Retina (tissue), 1 donor: ENCODE measurements at places on chromosomes 1 and 21.

GRCh38 chr1:111183308-111184069 lies 17.0 kb downstream of the DENND2D start:
- no peak for DNase-seq

- DNase-seq, result no peak
Observed at GRCh38 chr1:21157054-21157453, 19.6 kb downstream of the EIF4G3 start.

- DNase-seq, result no peak
Observed at GRCh38 chr1:194816859-194817258, 1630.4 kb upstream of the B3GALT2 start.

- DNase-seq, result no peak
Observed at GRCh38 chr1:159121526-159121925, 45.0 kb upstream of the AIM2 start.

DNA sequence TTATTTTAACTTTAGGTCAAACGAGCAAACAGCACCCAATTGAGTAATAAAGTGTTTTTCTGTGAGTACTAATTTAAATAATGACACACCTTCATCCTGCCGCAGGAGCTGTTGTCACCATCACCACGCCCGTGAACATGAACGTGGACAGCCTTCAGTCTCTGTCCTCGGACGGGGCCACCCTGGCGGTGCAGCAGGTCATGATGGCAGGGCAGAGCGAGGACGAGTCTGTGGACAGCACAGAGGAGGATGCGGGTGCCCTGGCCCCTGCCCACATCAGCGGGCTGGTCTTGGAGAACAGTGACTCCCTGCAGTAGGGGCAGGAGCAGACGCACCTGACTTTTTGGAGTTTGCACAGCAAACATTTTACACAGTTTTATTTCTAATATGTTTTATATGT lies 45.9 kb downstream of the CBS start:
- no peak for DNase-seq

DNA sequence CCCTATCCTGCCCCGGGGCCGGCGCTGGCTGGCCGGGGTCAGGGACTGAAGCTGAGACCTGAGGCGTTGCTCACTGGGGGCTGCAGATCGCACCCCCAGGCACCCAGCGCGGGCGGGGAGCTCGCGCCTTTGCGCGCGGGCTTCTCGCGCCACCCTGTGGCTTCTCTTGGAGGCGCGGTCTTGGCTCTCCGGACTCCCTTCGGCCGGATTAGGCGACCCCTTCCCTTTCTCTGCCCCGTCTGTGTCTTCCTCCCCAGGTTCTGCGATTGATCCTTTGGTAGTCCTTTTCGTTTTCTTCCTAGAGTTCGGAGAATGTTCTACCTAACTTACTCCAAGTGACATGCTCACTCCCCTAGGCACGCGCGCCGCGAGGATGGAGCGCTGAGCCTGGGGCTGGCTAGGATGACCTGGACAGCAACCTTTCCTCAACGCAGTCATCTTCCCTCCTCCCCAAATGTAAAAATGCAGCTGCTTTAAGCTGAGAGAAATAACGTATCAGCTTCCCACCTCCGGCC lies 495 bp upstream of the NTRK1 start:
- peak; percentile 91 for DNase-seq

DNA sequence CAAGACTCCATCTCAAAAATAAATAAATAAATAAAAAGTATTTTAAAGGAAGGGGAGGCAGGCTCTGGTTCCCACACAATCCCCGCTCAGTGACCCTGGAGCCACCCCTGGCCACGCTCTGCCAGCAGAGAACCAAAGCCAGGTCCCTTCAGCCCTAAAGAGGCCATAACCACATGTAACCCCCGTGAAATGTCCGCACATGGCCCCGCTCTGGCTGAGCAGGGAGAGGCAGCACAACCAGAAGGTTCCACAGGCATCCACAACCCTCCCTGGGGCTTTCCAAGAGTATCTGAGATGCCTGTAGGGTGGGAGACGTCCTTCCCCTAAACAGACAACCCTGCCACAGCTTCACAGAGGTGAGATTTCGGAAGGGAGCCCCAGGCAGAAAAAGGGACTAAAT lies 1.4 kb upstream of the ARF1 start:
- no peak for DNase-seq

DNA sequence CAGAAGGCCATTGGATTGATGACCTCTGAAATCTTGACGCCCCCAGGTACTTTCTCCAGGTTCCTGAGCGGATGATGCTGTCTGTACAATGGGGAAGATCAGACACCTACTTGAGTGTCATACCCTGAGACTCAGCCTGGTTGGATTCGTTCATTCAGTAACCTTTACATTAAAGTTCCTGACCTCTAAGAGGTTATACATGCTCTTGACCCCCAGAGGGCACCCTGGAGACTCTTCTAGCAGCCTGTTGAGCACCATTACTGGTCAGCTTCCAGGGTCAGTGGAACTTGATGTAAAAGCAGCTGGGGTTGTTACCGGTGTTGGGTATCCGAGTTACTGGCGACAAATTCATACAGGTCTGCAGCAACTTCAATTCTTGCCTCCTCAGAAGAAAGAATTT lies 114.3 kb upstream of the ZNF678 start:
- no peak for DNase-seq

GRCh38 chr1:95309031-95309471 lies 75.0 kb downstream of the RWDD3 start:
- DNase-seq, result peak; percentile 61

- no peak for DNase-seq
Observed at GRCh38 chr1:192846950-192847349, 38.1 kb downstream of the RGS2 start.

DNA sequence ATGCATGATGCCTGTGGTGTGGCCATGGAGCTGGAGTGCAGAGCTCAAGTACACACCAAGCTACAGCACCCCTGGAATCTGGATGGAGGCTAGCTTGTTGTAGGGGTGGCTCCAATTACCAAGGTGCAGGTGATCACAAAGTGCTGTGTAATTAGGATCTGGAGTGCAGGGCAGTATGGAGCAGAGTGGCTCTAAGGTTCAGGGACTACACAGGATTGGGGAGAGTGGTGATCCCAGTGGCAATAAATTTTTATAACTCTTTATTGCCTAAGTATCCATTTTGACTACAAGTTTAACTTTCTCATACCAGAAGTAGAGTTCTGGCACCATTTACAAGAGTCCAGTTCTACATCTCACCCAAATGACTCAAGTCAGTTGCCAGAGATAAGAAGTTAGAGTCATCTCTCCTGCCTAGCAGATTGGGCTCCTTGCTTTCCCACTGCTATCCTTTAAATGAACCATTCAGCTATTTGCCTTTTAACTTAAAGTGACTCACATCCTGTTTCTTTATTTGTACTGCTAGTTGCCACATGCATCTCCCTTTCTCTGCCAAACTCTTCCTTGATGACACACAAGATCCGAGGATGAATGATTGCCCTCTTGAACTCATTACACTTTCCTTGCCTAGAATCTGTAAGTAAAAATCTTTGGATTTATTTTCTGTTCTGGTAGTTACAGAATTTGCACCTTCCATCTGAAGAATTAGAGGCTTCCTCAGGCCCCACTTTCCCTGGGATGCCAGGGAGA lies 427.2 kb downstream of the KCNT2 start:
- no peak for DNase-seq

DNA sequence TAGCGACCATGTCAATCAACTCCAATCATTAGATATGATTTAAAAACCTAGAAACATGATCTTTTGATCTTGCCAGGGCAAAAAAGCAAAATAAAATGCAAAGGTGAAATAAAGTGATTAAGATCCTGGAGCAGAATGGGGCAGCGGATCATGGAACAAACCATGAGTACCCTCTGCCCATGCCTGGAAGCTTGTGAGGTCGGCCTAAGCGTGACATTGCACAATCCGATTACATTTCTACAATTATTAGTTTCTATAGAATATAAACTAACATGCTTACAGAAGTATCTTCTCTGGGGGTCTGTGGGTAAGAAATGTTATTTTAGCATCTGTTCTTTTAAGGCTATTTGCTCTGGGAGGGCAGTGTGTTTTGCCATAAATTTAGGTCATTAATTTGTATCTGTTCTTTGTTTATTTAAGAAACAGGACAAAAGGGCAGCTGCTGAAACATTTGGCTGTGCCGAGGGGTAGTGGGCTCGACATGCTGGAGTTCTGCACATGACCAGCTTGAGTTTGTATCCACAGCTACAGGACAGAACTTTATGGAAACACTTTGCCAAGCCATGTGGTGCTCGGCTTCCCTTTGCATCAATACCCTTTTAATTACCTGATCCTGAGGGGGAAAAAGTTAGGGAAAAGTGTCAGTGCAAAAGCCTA lies 55.9 kb downstream of the ZBTB18 start:
- peak; percentile 45 for DNase-seq

GRCh38 chr1:59752556-59753414 lies 62.0 kb upstream of the HOOK1 start:
- DNase-seq, result peak; percentile 19

- no peak for DNase-seq
Observed at GRCh38 chr1:162670928-162671663, 38.8 kb downstream of the DDR2 start.

DNA sequence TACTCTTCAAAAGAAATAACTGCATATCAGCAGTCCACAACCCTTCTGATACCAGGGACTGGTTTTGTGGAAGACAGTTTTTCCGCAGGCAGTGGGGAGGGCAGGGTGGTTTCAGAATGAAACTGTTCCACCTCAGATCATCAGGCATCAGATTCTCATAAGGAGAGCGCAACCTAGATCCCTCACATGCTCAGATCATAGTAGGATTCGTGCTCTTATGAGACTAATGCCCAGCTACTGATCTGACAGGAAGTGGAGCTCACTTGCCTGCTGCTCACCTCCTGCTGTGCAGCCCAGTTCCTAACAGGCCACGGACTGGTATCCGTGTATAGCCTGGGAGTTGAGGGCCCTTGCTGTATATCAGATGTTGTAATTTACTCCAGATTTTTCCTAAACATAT lies 11.5 kb downstream of the RO60 start:
- peak; percentile 9 for DNase-seq

- no peak for DNase-seq
Observed at GRCh38 chr1:30104551-30104950, 618.8 kb downstream of the MATN1 start.

DNA sequence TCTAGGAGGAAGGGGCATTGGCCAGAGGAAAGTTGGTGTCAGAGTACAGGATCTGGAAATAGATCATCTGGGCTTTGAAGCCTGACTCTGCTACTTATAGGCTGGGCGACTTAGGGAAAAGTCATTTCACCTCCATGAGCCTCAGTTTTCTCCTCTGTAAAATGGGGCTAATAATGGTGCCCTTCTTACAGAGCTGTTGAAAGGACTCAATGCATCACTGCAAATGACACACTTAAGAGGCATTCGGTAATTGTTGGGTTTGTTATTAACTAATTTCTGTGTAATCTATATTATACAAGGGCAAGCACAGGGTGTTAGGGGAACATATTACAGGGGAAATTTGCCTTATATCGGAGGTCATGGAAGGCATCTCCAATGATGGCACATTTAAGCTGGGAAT lies 96.1 kb downstream of the KAZN start:
- no peak for DNase-seq

GRCh38 chr1:208686592-208686991 lies 442.4 kb upstream of the PLXNA2 start:
- DNase-seq, result no peak

DNA sequence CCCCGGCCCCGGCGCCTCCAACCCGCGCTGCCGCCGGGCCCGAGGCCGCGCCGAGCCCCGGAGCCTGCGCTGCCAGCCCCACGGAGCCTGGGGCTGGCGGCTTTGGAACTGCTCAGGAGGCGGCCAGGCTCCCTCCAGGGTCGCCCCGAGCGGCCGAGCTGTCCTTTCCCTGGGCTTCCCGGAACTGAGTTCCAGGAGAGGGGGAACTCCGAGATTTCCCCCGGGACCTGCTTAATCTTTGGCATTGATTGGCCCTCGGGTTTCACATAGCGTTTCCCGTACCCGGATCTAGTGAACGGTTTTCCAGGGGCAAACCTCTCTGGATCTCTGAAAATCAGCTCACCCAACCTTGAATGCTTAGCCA lies 504 bp downstream of the H6PD start:
- peak; percentile 64 for DNase-seq

DNA sequence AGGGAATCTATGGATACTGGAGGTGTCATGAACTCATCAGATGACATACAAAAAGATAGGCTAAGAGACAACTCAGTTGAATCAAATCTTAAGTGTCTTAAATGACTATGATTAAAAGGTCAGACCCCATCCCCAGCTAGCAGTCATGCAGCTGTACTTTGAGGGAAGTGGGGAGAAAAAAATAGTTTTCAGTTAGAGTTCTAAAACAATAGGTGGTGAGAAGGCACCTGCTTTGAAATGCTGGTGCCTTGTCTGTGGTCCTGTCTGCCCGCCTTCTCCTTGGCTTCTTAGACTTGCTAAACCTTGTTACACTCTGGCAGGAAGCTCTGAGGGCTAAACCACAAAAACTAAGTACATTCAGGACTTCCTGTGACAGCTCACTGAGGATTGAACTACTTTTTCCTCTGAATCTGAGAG lies 15.3 kb downstream of the CD2 start:
- no peak for DNase-seq

DNA sequence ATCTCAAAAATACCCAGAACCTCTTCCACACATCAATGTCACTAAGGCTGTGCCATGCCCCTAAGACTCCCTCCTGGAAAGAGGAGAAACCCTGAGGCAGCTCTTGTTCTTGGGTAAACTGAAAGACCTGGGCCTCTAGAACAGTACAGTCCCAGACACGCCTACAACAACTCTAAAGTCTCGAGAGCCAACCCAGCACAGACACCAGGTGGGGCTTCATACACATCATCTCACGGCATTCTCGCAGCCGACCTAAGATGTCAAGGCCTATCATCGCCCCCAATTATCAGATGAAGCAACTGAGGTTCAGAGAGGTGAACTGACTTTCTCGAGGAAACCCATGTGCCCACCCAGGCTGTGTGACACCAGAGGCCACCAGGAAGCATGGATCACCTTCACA lies 70.6 kb downstream of the MRPL37 start:
- DNase-seq, result no peak

DNA sequence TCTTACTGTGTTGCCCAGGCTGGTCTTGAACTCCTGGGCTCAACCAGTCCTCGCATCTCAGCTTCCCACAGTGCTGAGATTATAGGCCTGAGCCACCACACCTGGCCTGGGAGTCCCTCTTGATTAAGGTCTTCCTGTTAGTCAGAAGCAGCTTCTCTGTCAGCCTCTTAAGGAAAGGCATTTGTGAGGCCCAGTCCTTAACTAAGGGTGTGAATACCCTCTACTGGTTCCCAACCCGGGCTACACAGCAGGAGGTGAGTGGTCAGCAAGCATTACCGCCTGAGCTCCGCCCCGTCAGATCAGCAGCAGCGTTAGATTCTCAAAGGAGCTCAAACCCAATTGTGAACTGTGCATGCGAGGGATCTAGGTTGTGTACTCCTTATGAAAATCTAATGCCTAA lies 117.2 kb downstream of the DYRK1A start:
- no peak for DNase-seq
